ENCODE measurements at places on chromosomes 4 and X.

DNA sequence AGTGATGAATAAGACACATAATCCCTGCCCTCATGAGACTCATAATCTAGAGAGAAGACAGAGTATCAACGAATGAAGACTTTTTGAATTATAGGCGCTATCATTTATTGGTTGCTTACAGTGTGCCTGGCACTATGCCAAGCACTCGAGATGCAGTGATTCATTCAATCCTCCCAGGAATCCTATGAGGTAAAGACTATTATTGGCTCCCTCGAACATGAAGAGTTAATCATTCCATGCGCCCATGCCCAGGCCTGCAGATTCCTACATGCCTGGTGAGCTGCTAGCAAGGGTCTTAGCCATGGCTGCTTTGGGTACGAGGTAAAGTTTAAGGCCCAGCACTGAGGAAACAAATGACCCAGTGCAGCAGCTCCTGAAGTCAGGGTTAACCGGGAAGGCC is 47.0 kb downstream of the TEX13B start:
- peak; percentile 43 for DNase-seq

DNA sequence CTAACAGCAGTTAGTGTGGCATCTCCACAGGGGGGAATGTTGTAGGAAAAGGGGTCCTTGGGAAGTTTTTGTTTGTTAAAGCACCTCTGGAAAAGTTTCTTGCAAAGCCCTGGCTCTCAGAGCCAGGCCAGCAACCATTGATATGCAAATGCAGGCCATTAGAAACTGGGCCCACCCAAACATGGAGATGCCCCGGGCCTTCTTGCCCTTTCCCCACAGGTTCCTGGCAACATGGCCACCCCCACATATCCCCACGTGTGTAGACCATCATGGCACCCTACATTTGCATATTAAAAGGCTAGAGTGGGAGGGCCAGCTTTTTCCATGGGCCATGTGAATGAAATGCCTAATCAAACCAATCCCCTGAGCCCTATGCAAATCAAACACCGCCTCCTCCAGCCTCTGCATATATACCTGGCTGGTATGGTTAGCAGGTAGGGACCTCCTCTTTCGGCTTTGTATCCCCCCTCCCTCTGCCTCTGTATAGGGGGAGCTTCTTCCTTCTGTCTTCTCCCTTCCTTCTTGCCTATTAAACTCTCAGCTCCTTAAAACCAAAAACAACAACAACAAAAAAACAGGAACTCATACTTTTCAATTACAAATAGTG is 44.0 kb upstream of the ZCCHC13 start:
- DNase-seq, result no peak

DNA sequence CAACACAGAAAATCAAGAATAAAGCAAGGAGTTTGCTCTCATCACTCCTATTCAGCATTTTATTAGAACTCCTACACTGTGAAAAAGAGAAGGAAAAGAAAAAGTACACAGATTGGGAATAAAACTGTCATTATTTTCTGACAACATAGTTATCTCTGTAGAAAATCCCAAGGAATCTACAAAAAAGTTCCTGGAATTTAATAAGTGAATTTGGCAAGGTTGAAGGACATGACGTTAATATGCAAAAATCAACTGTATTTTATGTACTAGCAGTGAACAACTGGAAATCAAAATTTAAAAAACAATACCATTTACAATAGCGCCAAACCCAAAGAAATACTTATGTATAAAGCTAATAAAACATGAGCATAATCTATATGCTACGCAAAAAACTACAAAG is 26.3 kb downstream of the CHIC2 start:
- no peak for DNase-seq

DNA sequence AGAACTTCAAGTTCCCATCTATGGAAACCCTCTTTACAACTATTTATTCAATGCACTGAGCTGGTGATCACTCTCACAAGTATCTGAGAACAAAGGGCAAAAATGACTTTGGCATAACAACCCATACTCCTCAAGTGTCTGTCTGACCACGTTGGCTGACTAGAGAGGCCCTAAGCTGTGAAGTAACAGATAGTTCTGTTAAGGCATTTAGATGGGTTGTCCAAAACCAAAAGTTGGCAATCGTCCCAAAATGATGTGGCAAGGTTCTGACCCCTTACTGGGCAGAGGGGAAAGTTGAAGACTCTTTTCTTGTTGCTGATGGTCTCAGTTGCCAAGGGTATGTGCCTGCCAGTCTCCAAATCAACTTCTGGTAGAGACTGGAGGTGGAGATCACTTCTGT is 524.8 kb downstream of the PPARGC1A start:
- no peak for DNase-seq

DNA sequence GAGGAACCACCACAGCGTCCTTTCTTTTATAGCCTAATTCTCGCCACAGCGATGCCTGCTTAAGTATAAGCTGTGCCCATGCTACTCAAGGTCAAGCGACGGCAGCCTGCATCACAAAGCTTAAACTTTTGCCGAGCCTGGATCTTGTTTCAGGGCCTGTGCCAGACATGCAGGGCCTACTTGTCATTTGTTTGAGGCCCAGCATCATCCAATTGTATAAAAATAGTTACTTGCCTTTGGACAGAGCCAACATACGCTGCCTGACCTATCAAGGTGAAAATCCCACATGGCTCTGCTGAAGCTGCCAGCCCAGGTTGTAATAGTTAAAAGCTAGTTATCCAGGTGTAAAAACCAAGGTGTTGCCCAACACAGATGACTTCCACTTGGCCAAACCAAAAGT is 107.1 kb downstream of the TMEM131L start:
- no peak for DNase-seq

DNA sequence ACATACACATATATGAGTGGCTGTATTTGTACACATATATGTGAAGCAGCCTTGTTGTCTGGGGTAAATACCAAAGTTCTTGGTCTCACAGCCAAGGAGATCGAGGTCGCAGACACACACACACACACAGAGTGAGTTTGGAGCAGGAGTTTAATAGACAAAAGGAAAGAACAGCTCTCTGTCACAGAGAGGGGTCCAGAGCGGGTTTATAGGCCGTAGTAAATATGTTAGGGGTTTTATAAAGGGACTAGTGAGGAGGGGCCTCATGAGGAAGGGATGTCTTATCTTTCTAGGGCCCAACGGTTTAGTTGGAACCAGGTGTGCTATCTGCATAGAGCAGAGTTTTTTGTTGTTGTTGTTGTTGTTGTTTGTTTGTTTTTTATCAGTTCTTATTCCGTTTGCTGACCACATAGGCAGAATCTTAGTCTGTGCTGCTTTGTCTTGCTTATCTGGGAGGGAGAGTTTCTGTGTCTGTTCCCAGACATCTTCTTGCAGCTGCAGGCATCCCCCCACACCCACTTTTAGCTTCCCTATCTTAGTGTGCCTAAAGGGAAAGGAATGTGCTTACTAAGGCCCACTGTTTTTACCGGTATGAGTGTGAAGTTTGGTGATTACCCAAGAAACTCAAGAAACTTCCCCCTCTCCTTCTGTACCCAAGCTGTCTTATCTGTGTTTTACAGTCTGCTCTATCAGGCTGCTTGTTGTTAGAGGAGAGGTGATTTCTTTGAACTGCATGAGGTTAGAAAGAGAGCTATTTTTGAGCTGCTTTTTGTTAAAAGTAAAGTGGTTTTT is 91.9 kb downstream of the TENT5D start:
- peak; percentile 35 for DNase-seq

GRCh38 chr4:159021597-159022385 is 81.1 kb upstream of the RAPGEF2 start:
- peak; percentile 17 for DNase-seq

DNA sequence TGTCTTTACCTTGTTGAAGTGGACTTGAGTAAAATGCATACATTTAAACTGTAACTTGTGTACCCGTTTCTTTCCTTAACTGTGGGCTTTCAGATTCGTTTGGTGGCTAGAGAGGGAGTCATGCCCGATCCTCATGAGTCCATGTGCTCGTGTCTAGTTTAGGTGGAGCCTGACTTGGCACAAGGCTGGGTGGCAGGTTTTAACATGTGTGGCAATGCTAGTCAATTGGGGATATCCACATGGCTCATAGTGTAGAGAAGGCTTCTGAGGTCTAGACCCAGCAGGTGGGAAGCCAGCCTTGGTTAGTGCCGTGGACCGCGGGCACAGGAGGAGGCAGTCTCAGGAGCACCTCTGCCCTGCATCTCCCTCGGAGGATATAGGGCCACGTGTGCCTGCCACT is 48.5 kb upstream of the CLCN4 start:
- no peak for DNase-seq

DNA sequence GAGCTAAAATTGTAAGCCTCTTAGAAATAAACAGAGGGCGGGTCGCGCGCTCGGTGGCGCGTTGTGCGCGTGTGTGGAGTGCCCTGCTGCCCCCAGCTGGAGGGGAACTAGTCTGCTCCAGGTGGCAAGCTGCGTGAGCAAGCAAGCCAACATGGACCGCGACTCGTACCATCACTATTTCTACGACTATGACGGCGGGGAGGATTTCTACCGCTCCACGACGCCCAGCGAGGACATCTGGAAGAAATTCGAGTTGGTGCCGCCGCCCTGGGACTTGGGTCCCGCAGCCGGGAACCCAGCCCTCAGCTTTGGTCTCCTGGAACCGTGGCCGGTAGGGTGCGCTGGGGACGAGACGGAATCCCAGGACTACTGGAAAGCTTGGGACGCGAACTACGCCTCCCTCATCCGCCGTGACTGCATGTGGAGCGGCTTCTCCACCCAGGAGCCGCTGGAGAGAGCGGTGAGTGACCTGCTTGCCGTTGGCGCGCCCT is 66.1 kb downstream of the DNAAF6 start:
- DNase-seq, result peak; percentile 1

GRCh38 chr4:71814433-71814832 is 30.6 kb upstream of the GC start:
- DNase-seq, result no peak

DNA sequence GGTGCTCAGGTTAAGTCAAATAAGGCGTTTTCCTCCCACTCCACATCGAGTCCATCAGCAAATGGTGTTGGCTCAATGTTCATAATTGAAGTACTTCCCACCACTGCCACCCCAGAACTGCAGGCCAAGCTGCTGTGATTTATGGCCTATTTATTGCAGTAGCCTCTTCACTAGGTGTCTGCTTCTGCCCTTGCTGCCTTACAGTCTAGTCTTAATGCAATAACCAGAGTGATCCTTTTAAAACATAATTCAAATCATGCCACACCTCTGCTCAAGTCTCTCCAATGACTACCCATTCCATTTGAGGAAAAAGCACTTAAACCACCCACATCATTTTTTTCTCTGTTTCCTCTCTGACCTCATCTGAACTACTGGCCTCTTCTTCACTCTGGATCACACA is 220.3 kb downstream of the KCNIP4 start:
- DNase-seq, result no peak

- DNase-seq, result no peak
Measured at GRCh38 chr4:4859799-4860599, 534 bp downstream of the MSX1 start.

DNA sequence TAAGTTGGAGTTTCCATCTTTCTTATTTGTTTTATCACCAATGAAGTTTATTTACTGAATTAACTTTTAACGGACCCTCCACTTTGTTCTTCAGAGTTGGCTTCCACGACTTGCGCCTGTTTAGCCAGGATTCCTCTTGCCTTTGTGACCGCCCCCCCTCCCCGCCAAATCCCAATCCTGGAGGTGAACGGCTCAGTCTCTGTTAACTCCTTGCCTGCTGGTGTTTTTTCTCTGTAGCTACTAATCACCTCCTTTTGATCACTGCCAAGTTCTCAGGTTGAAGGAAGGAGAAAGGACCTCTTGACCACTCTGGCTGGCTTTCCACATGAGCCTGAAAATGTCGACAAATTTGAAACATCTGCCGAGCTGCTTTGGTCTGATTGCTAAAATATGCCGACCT is 46.8 kb upstream of the BCOR start:
- DNase-seq, result no peak

- no peak for DNase-seq
Measured at GRCh38 chr4:31171362-31171761, 451.2 kb downstream of the PCDH7 start.
